ENCODE measurements at places on chromosomes 3 and 15. TPM values are rescaled to one million over a fixed set of nuclear protein-coding genes. Genes with fewer than 3 reads are reported as not detected.
A peak's percentile ranks its signal among the peaks of the same experiment; 100 is the strongest.

DNA sequence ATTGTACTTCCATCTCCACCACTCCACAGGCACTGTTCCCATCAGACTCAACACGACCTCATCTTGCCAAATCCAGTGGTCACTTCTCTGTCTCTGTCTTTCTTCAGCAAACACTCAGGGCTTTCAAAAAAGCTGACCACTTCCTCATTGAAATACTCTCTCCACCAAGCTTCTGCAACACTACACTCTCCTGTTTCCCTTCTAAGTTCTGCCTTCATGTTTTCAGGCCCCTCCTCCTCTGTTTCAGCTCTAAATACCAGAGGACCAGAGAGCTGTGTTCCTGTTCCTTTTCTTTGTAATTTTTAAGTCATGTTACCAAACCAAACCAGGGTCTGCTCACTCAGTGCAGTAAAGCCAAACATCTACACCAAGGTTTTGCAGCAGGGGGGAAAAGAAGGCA is 33.8 kb upstream of the ACP3 start:
- DNase-seq = no peak

DNA sequence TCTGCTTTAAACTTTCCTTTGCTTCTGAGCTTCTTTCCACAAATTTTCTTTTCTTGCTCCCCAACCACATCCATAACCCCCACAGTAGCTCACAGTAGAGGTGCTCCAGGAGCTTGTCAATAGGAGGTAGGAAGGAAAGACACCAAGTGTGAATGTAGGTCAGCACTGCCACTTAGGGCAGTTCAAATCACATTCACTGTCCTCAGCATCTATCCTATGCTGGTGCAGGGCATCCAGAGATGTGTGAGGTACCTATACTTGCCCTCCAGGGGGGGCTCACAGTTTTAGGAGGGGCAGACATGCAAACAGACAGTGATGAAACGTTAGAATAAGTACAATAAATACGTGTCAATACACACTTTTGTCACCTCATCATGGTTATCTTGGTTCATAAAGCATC is 1.5 kb upstream of the SPSB4 start:
- no peak for DNase-seq

GRCh38 chr3:57147071-57147470 is 18.1 kb downstream of the IL17RD start:
- no peak for DNase-seq

Gene TMCO5A
- total RNA-seq = not detected

DNA sequence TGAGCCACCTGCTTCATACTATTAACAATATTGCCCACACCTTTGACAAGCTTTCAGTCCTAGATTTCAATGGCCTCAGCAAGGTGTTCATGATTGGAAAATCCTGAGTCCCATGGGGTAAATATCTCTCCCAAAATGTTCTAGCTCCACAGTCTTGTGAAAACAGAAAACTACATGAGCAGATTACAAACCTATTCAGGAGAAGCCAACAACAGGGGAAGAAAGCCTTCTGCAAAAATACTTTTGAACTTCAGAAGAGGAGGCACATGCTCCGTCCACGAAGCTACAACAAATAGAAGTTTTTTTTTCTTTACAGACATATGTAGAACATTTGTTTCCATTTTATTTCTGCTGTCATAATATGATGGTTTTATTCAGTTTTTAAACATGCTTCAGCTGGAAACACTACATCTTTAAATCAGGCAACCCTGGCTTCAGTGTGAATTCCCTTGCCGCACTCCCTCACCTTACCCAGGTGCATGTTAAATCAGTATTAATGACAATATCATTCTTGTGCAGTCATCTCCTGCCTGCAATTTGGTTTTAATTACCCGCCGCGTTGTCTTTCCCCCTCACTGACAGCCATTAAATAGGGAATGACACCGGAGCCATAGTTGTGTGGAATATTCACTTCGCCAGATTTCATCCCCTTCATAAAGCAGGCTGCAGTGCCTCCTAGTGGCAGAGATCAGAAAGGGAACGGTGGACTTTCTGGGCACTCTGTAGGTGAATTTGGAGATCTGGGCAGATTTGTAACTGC is 725.5 kb upstream of the ARRDC4 start:
- DNase-seq = peak; percentile 52

GRCh38 chr15:68541743-68542142 is 37.0 kb upstream of the CORO2B start:
- DNase-seq = no peak

- no peak for DNase-seq
These were observed 845.1 kb upstream of the NR2F2 start for GRCh38 chr15:95485367-95485766.

DNA sequence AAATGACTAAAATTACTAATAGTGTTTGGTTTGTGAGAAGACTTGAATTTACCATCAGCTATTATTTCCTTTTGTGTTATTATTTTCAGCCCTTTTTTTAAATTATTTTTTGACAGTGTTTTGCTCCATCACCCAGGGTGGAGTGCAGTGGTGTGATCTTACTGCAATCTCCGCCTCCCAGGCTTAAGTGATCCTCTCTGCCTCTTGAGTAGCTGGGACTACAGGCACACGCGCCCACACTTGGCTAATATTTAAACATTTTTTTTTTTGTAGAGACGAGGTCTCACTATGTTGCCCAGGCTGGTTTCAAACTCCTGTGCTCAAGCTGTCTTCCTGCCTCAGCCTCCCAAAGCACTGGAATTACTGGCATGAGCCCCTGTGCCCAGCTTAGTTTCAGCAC is 31.7 kb upstream of the UTS2B start:
- DNase-seq = no peak

- DNase-seq = no peak
These were observed 15.6 kb downstream of the VPS8 start for GRCh38 chr3:184827572-184827971.

Gene CPN2
- total RNA-seq = not detected

Gene RGMA
- total RNA-seq = 39.8 TPM

Gene SEMA6D
- 15.8 TPM for total RNA-seq

- DNase-seq = peak; percentile 94
These were observed 24.7 kb downstream of the LOXL1 start for GRCh38 chr15:73950831-73951561.

Gene RBP2
- not detected for total RNA-seq

Gene SEMA7A
- total RNA-seq = 7.0 TPM

Gene DUOX2
- total RNA-seq = 0.42 TPM

DNA sequence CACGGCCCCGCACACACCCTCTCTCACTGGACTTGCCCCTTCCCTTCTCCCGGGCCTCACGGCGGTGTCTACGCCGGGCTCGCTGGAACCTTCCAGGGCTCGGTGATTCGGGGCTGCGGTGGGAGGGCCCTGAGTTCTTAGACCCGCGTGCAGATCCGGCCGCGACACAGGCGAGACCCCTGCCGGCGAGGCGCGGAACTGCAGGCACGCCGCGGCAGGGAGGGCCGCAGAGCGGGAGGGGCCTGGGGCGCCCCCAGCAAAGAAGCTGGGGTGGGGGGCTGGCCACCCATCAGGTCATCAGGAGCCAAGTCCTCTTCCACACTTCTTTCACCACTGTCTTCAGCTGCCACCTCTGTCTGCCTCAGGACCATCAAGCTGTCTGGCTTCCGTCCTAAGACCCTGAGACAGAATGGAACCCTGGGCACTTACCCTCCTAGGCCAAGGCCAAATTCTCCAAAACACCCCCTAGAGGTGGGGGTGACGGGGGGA is 164.5 kb downstream of the XXYLT1 start:
- DNase-seq = peak; percentile 77

DNA sequence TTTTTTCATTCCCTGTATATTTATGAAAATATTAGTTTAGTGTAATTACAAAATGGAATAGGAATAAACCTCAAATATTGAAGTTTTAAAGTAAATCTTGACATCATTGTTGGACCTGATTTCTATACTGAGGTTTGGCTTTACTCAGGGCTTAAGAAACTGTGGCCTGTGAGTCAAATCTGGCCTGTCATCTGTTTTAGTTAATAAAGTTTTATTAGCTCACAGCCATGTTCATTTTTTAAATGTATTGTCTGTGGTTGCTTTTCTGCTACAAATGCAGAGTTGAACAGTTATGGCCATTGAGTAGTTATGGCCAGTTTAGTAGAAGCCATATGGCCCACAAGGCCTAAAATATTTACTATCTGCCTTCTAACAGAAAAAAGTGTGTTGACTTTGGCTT is 80.7 kb downstream of the DIPK2A start:
- no peak for DNase-seq

DNA sequence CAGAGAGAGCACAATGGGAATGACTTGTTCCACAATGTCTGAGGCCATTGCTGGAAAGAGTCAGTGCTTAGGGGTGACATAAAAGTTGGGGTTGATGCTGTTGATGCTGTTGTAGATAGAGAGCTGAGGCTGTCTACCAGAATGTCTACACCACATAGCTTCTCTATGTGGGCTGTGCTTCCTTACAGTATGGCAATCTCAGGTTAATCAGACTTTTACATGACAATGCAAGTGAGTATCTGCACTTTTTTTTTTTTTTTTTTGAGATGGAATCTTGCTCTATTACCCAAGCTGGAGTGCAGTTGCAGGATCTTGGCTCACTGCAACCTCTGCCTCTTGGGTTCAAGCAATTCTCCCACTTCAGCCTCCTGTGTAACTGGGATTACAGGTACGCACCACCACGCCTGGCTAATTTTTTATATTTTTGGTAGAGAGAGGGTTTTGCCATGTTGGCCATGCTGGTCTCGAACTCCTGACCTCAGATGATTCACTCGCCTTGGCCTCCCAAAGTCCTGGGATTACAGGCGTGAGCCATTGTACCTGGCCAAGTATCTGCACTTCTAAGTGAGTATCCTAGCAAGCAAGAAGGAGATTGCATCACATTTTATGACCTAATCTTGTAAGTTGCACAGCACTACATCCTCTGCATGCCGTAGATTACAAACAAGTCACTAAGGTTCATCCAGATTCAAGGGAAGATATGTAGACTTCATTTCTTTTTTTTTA is 28.7 kb downstream of the DLEC1 start:
- DNase-seq = no peak

Gene TMED3
- 46.4 TPM for total RNA-seq

Gene MORC1
- not detected for total RNA-seq

- no peak for DNase-seq
These were observed 221.6 kb upstream of the ATP10A start for GRCh38 chr15:26084771-26085170.
